ENCODE measurements at places on chromosomes 12 and 14.

DNA sequence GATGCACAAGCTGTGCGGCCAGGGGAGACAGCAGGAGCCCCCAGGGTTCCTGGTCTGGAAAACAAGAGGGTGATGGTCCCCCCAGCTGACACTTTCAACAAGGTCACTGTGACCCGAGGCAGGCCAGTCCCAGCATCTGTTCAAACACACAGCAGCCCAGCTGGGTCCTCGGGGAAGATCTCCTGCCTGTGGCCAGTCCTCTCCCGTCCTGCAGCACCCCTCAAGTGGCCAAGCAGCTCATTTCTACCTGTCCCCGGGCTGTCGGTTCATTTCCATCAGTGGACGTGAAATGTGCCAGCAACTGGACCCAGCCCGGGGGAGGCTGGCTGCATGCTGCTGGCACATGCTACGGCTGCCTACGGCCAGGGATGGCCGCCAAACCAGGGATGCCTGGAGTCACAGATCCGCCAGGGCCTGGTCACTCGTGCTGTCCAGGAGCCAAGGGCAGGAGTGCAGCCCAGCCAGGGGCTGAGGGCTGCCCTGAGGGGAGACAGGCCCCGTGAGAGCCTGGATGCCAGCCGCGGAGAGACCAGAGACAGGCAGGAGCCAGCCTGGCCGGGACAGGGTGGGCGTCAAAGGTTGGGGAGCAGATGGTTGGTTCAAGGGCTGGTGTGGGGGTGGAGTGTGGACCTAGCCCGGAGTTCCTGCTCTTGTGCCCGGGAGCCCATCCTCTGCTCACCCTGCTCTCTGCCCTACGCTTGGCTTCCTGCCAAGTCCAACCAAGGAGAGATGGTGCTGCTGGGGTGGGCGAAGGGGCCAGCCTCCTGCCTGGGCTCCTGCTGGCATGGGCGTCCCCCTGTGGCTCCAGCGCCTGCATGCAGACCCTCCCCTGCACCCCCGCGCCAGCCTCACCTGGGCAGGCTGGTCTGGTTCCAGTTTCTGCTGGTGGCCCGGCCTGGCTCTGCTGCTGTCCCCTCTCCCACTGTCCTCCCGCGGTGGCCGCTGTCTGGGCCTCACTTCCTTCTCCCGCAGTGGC, 143.8 kb downstream of the ADGRD1 start:
- DNase-seq: no peak

- DNase-seq: no peak
These were observed at the start of gene KLRC4 for GRCh38 chr12:10409392-10409791. TSS of gene KLRC4 (minus strand) at chr12:10409757. CDS start at chr12:10409575, 182 bp downstream.

DNA sequence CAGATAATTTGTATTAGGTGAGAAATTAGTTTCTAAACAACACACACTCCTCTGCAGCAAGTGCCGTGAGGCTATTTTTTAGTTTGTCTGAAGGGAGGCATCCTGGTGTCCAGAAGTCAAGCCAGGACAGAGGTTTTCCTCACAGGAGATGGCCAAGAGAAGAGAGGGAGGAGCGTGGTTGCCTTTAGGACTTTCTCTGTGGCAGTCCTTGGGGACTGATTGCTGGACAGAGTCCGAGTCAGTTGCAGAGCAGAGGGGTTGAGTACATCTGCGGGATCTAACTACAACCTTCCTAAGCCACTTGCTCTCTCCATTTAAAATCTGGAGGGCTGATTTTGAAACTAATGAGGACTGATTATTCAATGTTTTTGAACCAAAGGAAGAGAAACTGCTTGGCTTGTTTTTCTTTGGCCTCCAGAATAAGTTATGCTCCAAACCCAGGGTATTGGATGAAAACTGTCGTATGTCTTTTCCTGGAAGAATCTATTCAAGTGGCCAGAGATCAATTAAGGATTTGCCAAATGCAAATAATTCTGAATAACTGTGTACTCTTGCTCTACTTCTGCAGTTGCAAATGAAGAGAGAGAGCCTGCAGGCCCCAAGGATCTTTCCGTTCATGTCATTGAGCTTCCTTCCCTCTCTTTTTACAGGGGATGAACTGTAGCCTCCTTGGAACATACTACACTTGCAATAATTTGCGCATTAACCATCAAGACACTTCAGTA, 1.2 kb downstream of the SLCO1C1 start:
- no peak for DNase-seq

GRCh38 chr12:45794422-45794821, 64.9 kb downstream of the ARID2 start:
- DNase-seq: no peak

- no peak for DNase-seq
These were observed 1099.4 kb downstream of the FSCB start for GRCh38 chr14:43407706-43408105.
